ENCODE measurements at places on chromosomes 12 and 14.
A peak's percentile ranks its signal among the peaks of the same experiment; 100 is the strongest.

DNA sequence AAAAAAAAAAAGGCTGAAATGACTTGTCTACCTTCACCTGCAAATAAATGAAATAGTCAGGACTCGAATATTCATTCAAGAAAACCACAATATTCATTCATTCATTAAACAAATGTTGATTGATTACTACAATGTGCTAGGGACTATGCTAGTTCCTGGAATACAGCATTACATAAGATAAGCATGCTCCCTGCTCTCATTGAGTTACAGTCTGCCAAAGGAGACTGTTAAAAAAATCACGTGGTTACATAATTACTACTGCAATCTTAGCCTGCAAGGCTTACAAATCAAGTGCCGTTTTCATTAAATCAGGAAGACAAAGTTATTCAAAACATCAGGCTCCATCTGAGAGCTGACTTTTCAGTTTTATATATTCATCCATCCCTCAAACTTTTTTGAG is 70.4 kb upstream of the RIC8B start:
- no peak for DNase-seq

DNA sequence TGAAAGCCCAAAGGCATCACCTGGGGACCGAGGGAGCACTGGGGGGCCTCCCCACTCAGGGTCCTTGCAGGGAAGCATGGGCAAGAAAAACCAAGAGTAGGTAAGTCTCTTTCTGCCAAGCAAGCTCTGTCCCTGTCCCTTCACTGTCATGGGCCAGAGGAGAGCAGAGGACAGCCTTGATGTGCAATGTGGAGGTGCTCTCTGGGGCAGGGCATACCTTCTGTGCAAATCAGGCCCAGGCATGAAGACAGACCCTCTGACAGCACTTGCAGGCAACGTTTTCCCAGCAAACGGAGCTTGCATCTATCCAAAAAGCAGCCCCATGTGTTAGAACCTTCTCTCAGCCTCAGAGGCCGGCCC is 192.5 kb upstream of the PWP1 start:
- peak; percentile 4 for DNase-seq

- DNase-seq: no peak
Observed at GRCh38 chr12:29582146-29582545, 84.7 kb upstream of the OVCH1 start.

DNA sequence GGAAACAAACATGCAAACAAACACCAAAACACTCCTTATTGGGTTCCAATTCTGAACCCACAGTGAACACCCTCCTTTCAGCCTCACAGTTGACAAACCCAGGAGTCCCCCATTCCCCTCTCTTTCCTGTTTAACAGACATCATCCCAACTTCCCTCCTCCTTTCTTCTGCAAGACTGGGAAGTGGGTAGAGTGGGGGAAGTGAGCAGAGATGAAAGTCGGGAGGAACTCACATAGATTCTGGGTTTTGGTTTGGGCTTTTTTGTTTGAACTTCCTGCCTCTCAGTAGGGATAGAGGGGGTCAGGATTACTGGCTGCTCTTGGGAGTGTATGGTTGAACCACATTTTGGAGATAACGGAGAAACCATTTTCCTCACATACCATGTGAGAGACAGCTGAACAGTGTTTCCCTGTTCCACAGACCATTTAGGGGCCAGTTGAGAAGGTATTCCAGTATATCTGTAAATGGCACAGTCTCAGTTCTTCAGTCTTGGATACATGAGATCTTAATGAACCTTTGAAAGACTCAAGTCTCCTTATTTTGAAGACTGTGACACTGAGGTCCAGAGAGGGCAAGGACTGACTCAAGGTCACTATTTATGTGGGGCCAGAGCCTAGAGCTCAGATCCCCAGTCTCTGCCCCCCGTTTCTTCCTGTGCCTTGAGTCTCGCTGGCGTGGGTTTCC is 3.9 kb upstream of the GPR84 start:
- no peak for DNase-seq

DNA sequence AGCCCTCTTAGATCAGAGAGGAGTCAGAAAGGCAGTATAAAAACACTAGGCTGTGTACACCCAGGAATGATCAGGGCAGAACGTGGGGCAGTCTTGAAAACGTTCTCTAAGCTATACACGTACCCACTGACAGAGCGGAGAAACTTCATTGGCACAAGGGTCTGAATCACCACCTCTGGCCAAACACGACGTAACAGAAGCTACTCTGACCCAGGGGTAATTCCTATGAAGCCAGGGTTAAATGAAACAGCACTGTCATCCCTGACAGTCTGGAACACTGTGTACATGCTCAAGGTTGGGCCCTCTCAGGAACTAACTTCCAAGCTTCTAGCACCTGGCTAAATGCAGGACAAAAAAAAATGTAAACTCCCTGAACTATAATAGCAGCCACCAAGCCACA is 38.4 kb downstream of the PARP11 start:
- DNase-seq: no peak

- no peak for DNase-seq
Observed at GRCh38 chr12:21526721-21527345, 737 bp downstream of the SPX start.

DNA sequence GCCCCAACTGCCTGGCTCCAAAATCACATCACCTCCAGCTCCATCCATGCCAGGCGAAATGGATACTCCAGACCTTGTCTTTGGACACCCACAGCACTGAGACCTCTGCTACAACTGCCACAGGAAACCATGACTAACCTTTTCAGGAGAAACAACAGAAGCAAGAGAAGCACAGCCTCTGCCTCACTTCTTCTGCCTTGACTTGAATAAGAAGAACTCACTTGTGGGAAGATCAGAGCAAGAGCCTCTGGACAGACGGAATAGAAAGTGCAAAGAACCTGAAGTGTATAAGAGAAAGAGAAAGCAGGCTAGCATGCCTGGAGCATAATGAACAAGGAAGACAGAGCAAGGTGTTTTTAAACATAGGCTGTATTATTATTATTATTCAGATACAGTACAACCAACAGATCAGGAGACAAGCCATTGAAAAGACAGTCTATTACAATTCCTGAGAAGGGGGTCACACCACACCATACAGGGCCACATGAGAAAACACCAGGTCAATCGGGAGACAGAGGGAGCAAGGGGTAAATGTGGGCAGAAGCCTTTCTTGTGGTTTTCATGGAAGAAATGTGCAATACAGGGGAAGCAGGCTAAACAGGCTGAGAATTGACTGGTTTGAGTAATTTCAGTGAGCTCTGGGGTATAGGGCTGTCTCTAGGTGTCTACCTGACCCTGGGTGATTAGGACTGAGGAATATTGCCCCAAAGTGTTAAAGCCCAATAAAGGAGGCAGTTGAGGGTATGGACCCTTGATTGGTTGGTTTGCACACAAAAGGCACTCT is 7.4 kb upstream of the OR10P1 start:
- no peak for DNase-seq

DNA sequence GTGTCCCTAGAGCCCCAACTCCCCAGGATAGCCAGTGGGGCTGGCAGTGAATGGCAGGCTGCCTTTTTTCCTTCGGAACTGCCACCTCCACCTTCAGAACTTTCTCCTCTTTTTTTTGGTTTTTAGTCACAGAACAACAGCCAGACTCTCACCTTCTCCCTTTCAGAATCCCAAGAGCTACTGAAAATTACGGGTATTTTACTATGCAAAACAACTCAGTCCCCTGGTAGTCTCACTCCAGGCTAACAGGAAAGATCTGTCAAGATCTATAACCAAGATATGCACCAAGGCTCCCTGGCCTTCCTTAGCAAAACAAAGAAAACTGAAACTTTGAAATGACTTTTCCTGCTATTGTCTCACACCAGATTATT is 12.5 kb downstream of the PLEKHG6 start:
- DNase-seq: no peak

GRCh38 chr14:34548472-34548981 is 9.0 kb upstream of the EAPP start:
- DNase-seq: peak; percentile 23

DNA sequence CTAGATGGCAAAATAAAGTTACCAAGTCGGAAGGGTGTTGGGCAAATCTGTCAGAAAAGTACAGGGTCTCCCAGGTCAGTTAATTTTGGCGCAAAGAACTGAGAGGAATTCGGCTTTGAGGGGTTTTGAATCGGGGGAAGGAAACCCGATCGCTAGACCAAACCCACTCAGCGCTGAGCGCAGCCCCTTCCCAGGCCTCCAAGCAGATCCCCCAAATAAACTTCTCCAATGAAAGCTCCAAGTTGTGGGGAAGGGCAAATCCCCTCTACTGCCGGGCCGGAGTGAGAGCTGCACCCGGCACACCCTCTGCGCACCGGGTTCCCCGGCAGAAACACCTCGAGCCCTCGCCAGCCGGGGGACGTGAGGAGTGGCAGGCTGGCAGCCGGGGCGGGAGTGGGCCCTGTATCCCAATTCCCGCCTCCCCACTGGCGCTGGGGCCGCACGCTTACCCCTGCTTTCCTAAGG is 441 bp downstream of the E2F7 start:
- no peak for DNase-seq

DNA sequence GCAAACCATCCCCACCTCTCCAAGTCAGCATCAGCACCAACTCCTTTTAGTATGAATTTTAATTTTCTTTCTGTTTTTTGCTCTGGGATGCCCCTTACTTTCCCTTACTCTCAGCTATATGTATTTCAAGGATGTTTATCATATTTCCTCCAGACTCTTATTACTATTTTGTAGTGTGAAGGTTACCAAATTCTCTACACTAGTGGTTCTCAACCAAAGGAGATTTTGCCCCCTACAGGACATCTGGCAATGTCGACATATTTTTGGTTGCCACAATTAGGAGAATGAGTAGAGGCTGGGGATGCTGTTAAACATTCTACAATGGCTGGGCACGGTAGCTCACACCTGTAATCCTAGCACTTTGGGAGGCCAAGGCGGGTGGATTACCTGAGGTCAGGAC is 29.1 kb upstream of the SOS2 start:
- peak; percentile 49 for DNase-seq

DNA sequence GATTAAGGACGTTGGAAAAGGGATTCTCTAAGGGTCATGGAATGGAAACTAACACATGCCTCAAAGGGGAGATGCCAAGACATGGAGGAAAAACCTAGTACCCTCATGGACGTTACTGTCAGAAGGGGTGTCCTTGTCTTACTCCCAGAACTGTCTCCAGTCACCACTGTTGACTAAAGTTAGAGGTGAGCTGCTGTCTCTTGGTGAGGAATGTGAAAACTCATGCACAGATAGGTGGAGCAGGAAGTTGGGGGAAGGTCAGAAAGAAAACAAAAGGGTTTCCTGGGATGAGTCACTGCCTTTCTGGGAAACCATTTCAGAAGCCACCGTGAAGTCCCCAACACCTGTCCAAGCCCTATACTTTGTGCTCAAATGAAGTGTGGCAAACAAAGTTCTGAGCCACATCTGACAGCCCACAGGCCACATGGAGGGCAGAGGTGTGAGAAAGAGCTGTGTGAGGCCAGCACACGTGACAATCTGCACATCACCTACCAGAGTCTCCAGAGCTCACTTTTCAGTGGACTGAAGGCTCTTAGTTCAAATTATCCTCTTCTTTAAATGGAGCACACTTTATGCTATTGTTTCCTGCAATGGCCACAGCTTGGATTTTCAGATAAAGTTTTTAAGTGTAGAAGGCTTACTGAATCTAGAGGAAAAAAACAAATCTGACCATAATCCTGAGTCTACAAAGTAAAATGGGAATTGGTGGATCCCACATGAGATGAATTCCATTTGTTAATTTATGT is 92.9 kb upstream of the EGLN3 start:
- DNase-seq: peak; percentile 49

GRCh38 chr14:54928216-54928615 is 25.6 kb upstream of the GCH1 start:
- DNase-seq: no peak

DNA sequence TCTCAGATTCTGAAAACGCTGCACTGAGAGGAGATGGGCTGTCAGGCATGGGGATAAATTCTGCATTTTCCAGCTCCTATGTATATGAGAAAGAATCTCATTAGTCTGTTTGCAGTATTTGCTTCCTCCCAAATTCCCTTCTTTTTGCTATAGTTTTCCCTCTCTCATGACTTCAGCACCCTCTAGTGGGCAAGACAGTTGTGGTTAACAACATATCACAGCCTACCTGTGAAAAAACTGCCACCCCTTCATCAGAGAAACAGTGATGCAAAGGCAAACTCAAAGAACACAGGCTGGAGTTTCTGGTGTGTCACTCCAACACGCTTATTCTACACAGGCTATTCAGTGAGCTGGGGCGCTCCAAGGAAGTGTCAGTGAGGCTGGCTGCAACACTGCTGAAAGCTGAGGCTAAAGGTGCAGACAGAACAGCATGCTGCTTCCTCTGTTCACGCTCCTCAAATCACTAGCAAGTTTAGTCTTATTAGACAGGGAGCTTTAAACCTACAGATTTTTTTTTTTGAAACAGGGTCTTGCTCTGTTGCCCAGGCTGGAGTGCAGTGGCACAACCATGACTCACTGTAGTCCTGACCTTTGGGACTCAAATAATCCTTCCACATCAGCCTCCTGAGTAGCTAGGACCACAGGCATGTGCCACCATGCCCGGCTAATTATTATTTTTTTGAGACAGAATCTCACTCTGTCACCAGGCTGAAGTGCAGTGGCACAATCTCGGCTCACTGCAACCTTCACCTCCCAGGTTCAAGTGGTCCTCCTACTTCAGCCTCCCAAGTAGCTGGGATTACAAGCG is 19.3 kb downstream of the ZC2HC1C start:
- peak; percentile 80 for DNase-seq

DNA sequence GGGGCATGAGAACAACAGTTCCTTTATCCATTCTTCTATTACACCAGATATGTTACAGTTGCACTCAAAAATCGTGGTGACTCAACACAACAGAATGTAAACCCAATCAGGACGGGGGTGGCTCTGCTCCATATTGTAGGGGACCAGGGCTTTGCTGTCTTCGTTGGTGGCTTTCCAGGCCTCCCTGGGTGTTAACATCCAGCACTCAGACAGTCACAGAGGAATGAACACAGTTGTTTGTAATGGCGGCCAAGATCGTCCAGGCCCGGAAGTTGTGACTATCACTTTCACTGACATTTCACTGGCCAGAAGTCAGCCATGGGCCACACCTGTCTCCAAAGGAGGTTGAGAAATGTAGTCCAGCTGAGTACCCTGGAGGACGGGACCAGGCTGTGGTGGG is 204.1 kb downstream of the CACNA1C start:
- no peak for DNase-seq

- no peak for DNase-seq
Observed at GRCh38 chr14:29274890-29275596, 508.5 kb downstream of the FOXG1 start.

Data from KBM-7 (cell line).